ENCODE measurements at places on chromosomes 11 and 22.

DNA sequence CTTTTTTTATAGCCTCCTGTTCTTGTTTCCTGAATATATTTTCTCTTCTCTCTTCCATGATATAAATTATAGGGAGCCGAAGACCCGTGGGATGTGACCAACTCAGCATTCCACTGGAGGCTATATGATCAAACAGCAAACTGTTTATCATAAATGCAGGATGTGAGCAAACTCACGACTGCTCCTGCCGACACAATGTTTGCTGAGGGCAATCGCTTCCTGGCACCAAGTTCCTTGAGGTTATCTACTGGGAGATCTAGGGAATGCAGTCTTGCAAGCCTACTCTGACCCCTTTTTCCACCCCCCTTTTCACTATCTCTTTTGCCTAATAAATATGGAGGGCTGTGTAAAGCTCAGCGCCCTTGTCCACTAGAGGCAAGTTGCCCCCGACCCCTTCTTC lies 13.5 kb upstream of the PLAAT4 start:
- no peak for DNase-seq

GRCh38 chr22:24775769-24776492 lies 1.4 kb upstream of the PIWIL3 start:
- no peak for DNase-seq

GRCh38 chr11:75485742-75486141 lies 40.0 kb downstream of the GDPD5 start:
- no peak for DNase-seq

- no peak for DNase-seq
Observed at GRCh38 chr22:26837784-26838470, 180.5 kb downstream of the MIAT start.

DNA sequence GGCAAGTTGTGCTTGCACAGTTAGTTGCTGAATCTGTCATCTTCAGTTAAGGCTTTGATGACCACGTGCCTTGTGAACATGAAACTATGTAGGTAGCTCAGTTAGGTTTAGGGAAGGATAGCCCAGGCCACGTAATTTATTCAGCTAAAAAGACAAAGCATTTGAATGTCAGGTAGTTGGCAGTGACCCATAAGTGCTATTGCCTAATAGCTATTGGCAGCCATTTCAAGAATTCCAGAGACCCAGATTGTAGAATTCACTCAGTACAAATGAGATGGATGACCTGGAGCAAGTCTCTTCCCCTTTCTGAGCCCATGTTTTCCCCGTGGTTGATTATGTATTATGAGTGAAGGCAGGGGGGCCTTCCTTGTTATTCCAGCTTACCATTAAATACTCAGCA lies 265.3 kb upstream of the ANO5 start:
- no peak for DNase-seq

Measured in GM23248 (cell line).